ENCODE measurements at places on chromosomes 3 and 15. TPM values are rescaled to one million over a fixed set of nuclear protein-coding genes. Genes with fewer than 3 reads are reported as not detected.

Gene AZI2
- 75.2 TPM for total RNA-seq

Gene TRIM42
- total RNA-seq: not detected

Gene NMD3
- 76.2 TPM for total RNA-seq

Gene GADL1
- total RNA-seq: not detected

Gene CA12
- total RNA-seq: 39.9 TPM

Gene HES1
- total RNA-seq: 0.18 TPM

Gene FBXO40
- total RNA-seq: not detected

Gene DPPA4
- not detected for total RNA-seq

Gene CATSPER2
- total RNA-seq: 0.58 TPM

Gene SLC12A1
- total RNA-seq: not detected

Gene PGBD4
- 0.58 TPM for total RNA-seq

Gene NR2E3
- total RNA-seq: 0.18 TPM

Gene ERICH6
- total RNA-seq: 0.35 TPM

Gene VIPR1
- not detected for total RNA-seq

Gene SERPINI2
- not detected for total RNA-seq

Gene TUSC7
- total RNA-seq: not detected

Gene TYRO3
- total RNA-seq: 12.7 TPM

Gene FAM81A
- total RNA-seq: 0.29 TPM

Gene OR5H1
- not detected for total RNA-seq

Gene SEMA6D
- total RNA-seq: 2.9 TPM

Gene NCKIPSD
- 31.4 TPM for total RNA-seq

Gene CLDN11
- total RNA-seq: 153 TPM

Gene LAMB2
- total RNA-seq: 358 TPM

Gene DOCK3
- total RNA-seq: not detected

Gene MTHFS
- 34.0 TPM for total RNA-seq

Gene IL12A
- total RNA-seq: 1.7 TPM

Gene INSYN1
- total RNA-seq: not detected

Gene RETNLB
- not detected for total RNA-seq

Gene GOLGA6L4
- 0.29 TPM for total RNA-seq

Gene XYLB
- total RNA-seq: 2.0 TPM

Gene INKA1
- total RNA-seq: 2.5 TPM

Gene FBXW12
- not detected for total RNA-seq

Gene SYNPR
- total RNA-seq: not detected

Gene GALNT15
- 0.86 TPM for total RNA-seq

Gene MINAR1
- total RNA-seq: 0.86 TPM

Gene SH3GL3
- total RNA-seq: not detected

Gene RPUSD3
- 71.5 TPM for total RNA-seq

Gene ISL2
- total RNA-seq: 1.7 TPM

Gene UBA7
- total RNA-seq: 36.3 TPM

Gene SH2D7
- total RNA-seq: not detected

Gene ZCWPW2
- total RNA-seq: not detected

Gene WNT5A
- 46.1 TPM for total RNA-seq

Gene SNURF
- total RNA-seq: 2.9 TPM

Gene LSAMP
- total RNA-seq: 0.18 TPM

Gene SEMA3B
- total RNA-seq: 23.0 TPM

Gene RTP1
- total RNA-seq: not detected

Gene EXD1
- total RNA-seq: not detected

Data from myometrial cell (primary cell).